Posterior cingulate gyrus (tissue), 11 donors: ENCODE measurements at places on chromosomes 11 and 22.

DNA sequence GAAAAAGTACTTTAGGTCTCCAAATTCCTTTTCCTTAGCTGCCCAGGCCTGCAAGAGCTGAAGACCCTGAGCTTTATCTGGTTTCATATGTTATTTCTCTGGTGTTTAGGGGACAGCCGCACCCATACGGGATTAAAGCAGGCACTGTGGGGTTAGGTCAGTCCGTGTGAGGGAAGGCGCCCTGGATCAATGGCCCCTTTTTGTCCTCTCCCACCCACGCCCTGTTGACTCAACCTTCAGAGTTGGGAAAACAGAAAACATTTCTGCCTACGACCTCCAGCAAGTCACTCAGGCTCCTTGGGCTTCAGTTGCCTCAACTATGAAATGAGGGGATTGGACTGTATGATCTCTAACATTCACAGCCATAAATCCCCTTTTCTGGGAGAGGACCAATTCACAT lies 55.2 kb upstream of the BARX2 start:
- no peak for DNase-seq

GRCh38 chr11:33926671-33927552 lies 35.0 kb upstream of the LMO2 start:
- DNase-seq, result no peak

DNA sequence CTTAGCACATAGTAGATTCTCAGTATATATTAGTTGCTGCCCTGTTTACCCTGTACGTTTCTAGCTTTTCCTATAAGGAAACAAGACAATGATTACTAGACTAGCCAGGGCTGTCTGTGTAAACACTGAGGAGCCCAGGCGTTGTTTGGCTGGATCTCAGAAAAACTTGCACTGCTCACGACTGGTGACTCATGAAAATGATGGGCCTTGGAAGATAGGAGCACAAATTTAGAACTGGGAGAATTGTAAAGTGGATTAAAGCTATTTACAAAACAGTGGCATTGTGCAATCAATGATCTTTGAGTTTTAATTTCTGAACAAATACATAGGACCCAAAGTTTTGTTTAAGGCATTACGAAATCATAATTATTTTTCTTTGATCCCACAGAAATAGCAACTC lies 276.9 kb downstream of the FAM76B start:
- peak; percentile 22 for DNase-seq

DNA sequence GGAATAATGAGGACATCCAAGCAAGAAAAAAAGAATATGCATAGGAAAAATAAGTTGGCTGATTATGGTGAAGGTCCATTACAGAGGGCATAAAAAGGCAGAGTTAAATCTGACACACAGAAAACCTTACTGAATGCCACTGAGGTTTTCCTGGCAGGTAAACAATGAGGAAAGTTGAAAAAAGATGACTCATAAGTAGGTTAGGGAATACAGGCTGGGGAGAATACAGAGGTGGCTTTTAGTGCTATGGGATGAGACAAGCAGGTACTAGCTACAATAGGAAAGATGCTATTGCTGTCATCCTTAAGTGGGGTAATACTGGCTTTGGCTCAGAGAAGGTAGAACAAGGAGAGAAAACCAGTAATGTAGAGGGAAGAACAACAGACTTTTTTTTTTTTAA lies 44.7 kb downstream of the CSTF3 start:
- no peak for DNase-seq

DNA sequence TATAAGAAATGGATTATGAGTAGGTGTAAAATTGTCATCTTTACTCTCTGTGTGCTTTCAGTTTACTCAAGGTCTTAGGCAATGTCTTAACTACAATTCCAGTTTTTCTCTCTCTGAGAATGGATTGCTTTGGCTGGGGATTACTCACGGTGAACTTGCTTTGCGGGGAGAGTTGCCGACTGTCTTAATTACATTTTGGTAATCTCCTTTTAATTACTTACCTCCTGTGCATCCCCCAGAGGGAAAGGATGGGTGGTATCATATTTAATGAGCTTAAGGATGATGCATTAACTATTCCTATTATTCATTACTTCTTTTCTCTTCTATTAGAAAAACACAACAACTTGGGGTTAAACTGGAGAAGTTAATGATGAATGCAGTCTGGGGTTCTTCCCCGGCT lies 159.4 kb downstream of the MPPED1 start:
- no peak for DNase-seq

DNA sequence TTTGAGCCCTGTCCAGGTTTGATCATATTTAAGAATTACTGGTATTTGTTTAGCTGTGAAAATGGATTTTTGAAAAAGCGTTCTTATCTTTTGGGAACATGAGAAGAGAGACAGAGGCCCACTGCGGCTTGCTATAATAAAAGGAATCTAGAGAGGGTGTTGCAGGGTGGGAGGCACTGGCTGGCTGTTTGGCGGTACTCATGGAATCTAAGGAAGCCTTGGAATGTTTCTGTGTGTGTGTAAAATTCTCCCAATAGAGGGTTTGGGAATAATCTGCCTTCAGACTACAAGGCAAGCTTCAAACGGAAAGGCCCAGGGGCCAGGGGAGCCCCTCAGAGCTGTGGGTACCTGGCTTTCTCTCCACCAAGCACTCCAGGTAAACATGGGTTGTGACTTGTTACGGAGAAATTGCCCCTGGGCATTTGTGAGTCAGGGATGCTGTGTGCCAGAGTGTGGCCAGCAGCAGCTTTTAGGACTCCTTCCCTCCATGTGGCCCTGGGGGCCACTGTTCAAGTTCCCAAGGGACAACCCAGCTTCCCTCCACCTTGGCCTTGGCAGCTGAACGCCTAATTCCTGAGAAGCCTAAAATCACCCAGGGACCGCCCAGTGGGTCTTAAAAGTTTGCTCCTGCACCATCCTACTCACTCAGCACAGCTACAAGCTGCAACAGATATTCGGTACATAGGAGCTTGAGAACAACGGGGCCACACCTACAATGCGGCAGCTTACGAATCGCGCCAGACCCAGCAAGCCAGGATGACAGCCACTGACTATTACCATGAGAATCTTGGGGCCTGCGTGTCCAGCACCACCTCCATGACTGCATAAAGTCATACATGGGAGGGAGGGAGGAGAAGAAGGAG lies 14.1 kb upstream of the SYT8 start:
- DNase-seq, result no peak

GRCh38 chr22:29214232-29214631 lies 8.5 kb downstream of the EMID1 start:
- no peak for DNase-seq

GRCh38 chr11:65894034-65894591 lies 3.6 kb downstream of the CCDC85B start:
- DNase-seq, result no peak

- DNase-seq, result no peak
These were observed 24.4 kb downstream of the OR8B12 start for GRCh38 chr11:124518989-124519451.

- DNase-seq, result no peak
These were observed 10.2 kb downstream of the MN1 start for GRCh38 chr22:27791159-27791858.

GRCh38 chr22:49564666-49565515 lies 262.8 kb downstream of the BRD1 start:
- DNase-seq, result peak; percentile 59

DNA sequence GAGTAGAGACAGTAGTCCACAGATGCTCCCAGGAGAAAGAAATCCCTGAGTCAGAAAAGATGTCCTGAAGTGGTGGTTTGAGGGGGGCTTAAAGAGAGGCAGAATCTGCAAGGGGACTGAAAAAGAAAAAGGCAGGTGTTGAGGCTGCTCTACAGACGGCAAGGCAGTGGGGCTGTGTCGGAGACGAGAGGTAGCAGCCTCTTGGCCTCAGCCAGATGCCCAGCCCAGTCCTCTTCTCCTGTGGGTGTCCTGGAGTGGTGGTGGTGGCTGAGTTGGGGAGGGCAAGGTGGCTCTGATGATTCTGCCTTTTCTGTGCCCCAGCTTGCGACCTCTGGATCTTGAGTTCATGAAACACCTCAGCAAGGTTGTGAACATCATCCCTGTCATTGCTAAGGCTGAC lies 9.3 kb upstream of the WBP2NL start:
- no peak for DNase-seq

GRCh38 chr11:64089493-64089892 lies 53.8 kb downstream of the FLRT1 start:
- no peak for DNase-seq

GRCh38 chr11:76637491-76638269 lies 32.9 kb downstream of the LRRC32 start:
- DNase-seq, result no peak

DNA sequence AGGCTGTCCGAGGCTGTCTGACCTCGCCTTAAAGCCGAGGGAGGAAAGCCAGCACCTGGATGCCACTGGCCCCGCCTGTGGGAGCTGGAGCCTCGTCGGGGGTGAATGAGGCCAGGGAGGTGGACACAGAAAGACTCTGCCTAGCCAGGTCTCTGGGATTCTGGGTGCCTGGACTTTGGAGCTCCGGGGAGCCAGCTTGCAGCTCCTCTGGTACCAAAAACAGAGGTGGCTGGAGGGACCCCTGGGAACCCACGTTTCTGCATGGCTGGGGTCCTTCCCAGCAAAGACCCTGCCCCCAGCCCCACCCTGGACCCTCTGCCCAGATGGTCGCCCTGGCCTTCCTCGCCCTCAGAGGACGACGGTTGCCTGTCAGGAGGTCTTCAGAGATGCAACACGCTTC lies 239.7 kb downstream of the BRD1 start:
- DNase-seq, result no peak

GRCh38 chr11:121763526-121763925 lies 310.8 kb upstream of the SORL1-AS1 start:
- no peak for DNase-seq

DNA sequence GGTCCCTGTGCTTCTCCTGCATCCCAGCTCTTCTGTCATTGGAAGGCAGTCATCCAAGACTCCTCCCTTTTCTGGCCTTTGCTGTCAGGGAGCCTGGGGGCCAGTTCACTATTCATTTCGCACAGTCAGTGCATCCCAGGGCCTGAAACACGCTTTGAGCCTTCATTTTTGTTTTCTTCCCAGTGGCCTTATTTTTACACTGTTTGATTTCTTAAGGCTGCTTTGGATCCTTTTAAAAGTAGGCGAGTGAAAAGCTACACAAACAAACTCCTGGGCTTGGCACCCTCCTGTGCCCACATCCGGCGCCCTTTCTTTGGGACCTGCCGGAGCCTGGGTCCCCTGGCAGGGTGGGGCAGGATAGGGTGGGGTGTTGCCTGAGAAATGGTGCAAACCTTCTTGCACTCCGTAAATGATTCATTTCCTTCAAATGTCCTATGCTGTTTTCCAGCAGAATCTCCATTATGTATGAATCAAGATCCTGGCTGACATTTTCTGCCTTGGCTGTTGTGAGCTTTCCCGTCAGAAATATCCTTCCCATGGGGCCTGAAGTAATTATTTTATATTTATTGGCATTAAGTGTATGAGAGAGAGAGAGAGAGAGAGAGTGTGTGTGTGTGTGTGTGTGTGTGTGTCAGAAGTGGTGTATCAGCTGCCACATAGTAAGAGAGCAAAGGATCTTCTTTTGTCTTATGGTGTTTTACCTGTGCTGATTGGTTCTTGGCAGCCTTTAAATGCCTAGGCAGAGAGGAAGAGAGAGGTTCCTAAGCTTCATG lies 45.6 kb downstream of the BCR start:
- DNase-seq, result no peak

GRCh38 chr22:37681556-37682049 lies 4.5 kb upstream of the NOL12 start:
- peak; percentile 64 for DNase-seq

DNA sequence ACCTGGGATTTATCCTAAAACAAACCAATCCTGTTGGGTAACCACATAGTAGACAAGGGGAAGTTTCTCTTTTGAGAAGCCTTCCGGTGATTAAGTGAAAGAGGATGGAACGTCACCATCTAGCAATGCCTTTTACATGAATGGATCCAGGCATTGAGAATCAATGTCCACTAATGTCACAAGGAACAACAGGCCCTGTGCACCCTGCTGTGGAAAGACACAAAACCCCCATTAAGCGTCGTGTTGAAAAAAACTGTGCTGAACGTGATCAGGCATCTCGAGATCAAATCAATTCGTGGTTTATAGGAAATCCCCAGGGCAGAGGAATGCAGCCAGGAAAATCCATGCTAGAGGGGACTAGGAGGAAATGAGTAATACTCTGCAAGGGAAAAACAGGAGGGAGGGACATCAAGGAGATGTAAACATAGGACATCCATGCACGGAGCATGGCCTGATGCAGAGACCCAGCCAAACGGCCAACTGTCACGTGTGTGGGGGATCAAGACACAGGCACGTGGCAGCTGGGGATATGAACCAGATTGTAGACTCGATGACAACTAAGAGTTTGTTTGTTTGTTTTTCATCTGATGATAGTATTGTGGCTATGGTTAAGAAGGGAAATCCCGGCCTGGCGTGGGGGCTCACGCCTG lies 38.6 kb upstream of the CARS1 start:
- DNase-seq, result no peak

- DNase-seq, result no peak
These were observed 164.0 kb upstream of the RASSF10 start for GRCh38 chr11:12845163-12845562.

- no peak for DNase-seq
These were observed 60.1 kb downstream of the ARFGAP3 start for GRCh38 chr22:42797011-42797410.

DNA sequence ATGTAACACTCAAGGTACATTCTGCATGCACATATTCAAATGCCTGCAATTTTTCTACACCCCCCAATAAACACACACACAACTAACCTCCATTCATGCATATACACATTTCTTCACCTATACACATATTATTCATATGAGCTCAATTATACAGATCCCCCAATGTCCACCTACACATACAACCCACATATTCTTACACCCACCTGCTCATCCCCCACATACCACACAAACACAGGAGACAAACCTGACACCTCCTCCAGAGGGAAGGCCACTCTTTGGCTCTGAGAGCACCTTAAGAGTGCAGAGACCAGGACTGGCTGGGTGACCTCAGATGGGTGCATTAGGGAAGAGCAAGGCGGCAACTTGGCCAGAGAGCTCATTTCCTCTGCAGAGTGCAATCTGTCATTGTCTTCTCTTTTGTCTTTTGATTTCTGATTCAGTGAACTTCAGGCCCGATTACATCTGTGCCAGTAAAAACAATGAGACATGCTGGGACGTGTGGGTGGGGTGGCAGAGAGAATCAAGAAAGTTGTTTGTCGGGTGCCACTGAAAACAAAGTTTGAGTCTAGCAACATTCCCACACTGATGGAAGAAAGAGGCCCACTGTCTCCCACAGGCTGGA lies 208.4 kb downstream of the NXPE2 start:
- no peak for DNase-seq

GRCh38 chr11:116115801-116116200 lies 611.6 kb upstream of the CADM1 start:
- no peak for DNase-seq
